ENCODE measurements at places on chromosomes 1 and 21.

GRCh38 chr1:4271338-4271998 is 371.4 kb upstream of the C1orf174 start:
- no peak for DNase-seq

DNA sequence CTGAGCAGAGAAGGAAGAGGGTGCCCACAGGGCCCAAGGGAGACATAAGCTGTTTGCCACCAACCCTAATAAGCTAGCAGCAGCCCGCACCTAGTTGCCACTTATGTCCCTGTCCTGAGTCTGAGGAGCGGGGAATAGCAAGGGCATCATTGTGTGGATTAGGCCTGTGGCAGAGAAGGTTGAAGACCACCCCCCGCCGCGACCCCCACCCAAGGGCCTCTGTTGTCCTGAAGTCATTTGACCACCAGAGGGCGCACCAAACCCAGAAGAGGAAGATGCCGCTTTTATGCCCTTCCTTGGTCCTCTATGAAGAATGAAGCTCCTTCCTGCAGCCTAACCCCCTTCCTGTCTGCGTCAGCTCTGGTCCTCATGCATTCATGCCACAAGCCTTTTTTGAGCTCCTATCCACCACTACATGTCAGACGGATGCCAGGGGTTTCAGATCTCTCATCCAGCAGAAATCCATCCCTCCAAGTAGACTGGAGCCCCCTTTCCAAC is 16.6 kb downstream of the RHBG start:
- DNase-seq, result peak; percentile 73

DNA sequence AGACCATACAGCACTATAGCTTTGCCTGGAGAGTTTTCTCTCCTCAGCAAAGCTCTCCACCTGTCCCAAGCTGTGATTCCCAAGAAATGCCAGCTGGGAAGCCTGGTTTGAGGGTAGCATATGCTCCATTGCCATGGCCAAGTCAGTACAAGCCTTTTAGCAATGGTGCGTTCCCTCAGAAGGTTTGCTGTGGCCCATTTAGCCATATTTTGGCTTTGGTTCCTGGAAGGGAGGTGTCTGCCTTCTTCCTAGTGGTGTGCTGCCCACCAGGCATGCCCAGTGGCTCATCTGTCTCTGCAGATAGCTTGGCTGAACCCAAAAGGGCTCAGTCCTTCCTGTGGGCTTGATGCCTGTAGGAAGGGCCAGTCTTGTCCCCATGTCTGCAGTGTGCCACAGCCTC is 32.4 kb downstream of the GALNT2 start:
- no peak for DNase-seq

- DNase-seq, result no peak
Measured at GRCh38 chr1:210342986-210343780, 14.5 kb downstream of the HHAT start.

- DNase-seq, result no peak
Measured at GRCh38 chr1:106458866-106459265, 597.6 kb upstream of the PRMT6 start.

GRCh38 chr21:41817228-41817627 is 50.4 kb upstream of the RIPK4 start:
- peak; percentile 13 for DNase-seq

- DNase-seq, result no peak
Measured at GRCh38 chr21:46532080-46532479, 72.8 kb downstream of the S100B start.

GRCh38 chr1:88062650-88063153 is 621.4 kb upstream of the PKN2 start:
- no peak for DNase-seq

DNA sequence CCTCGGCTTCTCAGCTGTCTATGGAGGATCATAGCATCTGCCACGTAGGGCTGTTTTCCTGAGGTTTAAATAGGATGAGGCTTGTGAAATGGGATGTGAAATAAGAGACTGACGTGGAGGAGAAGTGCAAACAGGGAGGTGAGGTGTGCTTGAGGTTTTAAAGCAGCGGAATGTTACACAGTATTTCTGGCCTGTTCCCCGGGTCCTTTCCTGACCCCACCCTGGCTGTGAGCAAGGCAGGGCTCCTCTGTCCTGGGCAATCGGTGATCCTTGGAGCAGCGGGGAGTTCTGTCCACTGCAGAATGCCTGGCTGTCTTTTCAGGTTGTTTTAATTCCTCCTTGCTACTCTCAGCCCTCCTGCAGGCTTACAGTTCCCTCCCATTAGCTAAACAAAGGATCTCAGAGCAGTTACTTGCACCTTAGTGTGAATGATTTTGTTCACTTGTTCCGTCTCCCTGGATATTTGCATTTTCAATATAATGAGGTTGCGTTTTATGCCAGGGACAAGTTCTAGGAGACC is 38.6 kb downstream of the LHX4 start:
- no peak for DNase-seq

All from activated CD4-positive, alpha-beta T cell treated with anti-CD3 and anti-CD28 coated beads, Interleukin-2, amount 50 U/mL, for 1 hour (primary cell).